Spinal cord (tissue), 10 donors: ENCODE measurements at places on chromosomes 1 and 21. TPM values are rescaled to one million over a fixed set of nuclear protein-coding genes. Genes with fewer than 3 reads are reported as not detected.

DNA sequence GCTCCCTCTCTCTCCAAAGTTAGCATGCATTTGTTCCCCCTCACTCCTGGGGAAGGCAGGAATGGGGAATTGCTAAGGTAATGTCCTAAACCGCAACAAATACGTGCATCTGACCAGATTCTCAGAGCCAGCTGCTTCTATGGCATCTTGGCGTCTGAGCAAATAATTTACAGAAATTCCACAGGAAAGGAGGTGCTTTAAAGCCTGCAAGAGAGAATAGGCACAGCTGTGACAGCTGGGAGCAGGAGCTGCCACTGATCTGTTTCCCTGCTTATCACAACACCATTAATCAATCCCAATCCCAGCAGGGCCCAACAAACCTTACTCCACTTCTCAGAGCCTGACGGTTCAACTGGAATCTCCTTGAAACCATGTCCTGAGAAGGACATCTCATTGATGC, 83.5 kb upstream of the ZNF281 start:
- peak; percentile 57 for DNase-seq

- no peak for DNase-seq
These were observed 4.4 kb downstream of the ATP1B1 start for GRCh38 chr1:169110689-169111447.

DNA sequence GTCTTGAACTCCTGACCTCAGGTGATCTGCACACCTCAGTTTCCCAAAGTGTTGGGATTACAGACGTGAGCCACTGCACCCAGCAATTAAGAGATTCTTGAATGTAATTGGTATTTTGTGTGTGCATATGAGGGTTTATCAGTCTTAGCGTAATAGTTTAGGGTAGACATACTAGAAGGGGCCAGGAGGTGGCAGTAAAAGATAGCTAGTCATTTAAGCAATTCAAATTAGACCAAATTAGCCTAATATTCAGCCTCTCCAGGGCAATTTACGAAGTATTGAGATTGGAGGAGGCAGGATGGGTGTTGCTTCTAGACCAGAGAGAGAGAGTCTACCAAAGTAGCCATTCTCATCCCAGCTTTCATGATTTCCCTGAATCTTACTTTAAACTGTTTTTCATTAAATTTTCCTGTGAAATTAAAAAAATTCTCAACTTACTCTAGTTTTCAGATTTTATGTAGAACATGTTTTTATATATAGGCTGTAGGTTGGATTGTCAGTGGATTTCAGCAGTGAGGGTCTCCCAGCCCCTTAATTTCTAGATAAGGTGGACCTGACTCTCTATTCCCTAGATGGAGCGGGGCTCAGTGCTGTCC, 119.7 kb downstream of the HHAT start:
- DNase-seq = peak; percentile 35

DNA sequence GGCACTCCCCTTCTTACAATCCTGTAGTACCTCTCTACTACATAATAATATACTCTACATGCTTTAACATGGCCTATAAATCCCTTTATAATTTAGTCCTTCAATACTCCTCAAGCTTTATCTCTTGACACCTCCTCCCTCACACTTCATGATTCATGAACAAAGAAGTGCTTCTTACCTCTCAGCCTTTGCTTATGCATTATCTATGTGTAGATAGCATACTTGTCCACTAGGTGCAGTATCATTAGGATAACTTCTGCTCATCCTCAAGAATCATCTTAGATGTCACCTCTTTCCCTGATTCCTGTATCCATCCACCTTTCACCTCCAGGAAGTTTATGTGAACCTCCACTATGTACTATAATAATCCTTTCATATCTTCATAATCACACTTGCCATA, 74.4 kb downstream of the COL24A1 start:
- DNase-seq = no peak

- no peak for DNase-seq
These were observed 30.7 kb upstream of the SERBP1 start for GRCh38 chr1:67460676-67461500.

Gene LMX1A
- total RNA-seq = 4.4 TPM

Gene LIN28A
- total RNA-seq = not detected

Gene C1orf74
- 2.6 TPM for total RNA-seq
